SW 1271 (cell line): ENCODE measurements at places on chromosomes 5 and 9.

DNA sequence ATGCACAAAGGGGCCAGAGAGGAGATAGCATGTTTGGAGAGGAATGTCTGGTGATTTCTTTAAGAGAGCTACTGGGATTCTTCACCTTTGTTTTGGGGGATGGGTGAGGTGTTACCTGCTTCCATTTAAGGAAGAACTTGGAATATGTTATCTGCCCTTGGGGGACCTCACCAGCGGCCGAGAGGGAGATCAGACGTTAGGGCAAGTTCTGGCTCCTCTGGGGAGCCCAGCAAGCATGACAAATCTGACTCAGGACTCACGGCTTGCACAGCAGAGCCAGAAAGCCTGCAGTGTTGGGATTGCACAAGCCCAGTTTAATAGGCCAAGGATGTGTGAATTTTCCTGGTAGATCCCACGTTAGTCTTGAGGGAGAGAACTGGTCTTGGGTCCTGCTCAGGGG lies 40.3 kb downstream of the SLC28A3 start:
- DNase-seq: no peak

GRCh38 chr5:140108093-140109017 lies 5.6 kb upstream of the PURA start:
- no peak for DNase-seq

GRCh38 chr9:126838055-126838811 lies 22.2 kb upstream of the ZBTB34 start:
- DNase-seq: no peak

DNA sequence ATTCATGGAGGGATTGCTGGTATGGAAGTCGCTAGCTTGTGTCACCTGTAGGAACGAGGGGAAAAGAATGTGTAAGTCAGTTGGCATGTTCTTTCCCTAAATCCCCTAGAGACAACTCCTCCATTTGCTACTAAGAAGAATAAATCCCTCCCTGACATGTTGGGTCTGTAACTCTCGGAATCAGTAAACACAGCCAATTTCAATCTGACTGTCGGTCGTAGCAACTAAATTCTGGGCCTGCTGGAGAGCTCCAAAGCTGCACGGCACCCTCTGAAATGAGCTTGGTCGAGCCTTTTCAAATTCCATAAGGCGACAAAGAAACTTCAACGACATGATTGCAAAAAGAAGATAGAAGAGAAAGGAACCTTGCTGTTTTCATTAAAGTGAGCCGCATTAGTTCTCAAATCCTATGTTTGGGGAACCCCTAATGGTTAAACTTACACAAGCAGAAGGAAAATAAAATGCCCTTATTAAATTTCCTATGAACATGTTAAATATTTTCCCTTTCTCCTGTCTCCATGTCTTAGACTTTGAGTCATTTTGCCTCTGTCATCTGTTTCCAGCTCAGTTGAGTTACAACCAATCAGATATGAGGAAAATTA lies 735.8 kb upstream of the WWC1 start:
- DNase-seq: no peak

- DNase-seq: no peak
Measured at GRCh38 chr5:72302171-72302570, 17.9 kb downstream of the MRPS27 start.

GRCh38 chr5:44675296-44675695 lies 133.5 kb upstream of the MRPS30 start:
- no peak for DNase-seq

- DNase-seq: no peak
Measured at GRCh38 chr5:86890375-86890774, 272.6 kb downstream of the COX7C start.

DNA sequence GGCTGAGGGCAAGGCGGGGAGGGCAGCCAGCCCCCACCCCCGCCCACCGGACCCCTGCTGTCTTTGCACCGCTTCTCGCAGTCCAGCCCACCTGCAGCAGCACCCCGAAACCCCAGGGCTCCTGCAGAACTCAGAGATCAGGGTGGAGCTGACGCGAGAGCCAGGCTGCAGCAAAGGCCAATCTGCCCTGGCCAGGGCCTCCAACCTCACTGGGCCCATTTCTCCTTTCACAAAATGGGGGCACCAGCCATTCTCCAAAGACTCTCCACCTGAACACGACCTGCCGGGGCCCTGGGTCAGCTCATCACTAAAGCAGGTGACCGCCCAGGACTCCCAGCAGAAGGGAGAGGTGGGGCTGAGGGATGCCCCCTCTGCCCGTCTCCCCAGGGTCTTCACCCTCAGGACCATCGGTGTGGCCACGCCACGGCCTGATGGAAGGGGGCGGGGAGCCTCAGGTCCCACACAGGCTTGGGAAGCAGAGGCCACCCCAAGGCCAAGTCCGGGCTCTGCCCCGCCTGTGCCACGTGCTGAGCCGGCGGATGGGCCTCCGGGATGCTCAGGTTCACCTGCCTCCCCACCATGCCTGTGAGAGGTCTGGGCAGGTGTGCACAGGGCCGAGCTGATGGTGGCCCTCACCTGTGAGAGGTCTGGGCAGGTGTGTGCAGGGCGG lies 13.1 kb downstream of the NACC2 start:
- no peak for DNase-seq

DNA sequence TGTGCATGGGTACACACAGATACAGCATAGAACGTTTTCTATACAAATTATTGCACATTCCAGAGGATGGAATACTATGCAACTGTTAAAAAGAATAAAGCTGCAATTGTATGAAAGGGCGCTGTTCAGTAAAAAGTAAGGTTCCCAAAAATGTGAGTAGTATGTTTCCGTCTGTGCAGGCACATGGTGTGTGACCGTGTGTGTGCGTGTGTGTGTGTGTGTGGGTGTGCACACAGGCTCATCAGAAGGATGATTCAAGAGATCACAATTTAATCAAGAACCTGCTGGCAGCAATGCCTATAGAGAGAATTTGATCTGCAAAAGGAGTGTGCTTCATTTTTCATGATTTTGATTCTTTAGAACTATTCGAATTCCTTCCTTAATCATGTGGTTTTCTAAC lies 76.3 kb downstream of the SEMA4D start:
- no peak for DNase-seq

DNA sequence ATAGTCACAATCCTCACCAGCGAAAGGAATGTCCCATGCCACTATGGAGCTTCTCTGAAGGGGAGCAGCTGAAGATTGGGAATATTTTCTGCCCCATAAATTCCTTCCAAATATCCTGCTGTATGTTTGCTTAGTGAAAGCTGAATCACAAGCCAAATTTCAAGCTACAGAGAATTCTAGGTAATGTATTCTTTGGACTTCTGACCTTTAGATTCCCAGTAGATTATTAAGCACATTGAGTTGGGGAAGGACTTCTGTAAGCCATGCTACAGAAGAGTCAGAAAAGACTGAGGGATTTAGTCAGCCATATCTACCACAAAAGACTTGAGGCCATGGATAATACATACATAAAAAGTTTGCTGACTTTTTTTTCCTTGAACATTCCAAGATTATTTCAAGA lies 1342.0 kb upstream of the NUDT12 start:
- DNase-seq: no peak

GRCh38 chr9:107322643-107323042 lies 39.6 kb downstream of the RAD23B start:
- DNase-seq: no peak

DNA sequence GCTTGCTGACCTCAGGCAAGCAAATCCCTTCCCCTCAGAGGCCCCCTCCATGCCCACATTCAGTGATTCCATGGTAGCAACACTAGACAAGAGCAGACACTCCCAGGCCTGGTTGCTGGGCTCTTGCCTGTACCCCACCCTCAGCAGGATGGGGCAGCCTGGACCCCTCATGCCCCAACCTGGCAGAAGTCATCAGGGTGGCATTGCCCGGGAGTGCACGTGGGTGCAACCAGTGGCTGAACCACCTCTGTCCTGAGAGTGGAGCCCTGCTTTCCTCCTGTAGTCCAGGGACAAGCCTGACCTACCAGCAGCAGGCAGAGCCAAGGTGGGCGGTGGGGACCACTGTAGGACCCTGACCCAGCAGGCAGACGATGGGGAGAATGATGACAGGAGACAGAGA lies 65.8 kb upstream of the TBC1D2 start:
- no peak for DNase-seq

- DNase-seq: no peak
Measured at GRCh38 chr5:98458004-98458403, 315.5 kb upstream of the RGMB start.

DNA sequence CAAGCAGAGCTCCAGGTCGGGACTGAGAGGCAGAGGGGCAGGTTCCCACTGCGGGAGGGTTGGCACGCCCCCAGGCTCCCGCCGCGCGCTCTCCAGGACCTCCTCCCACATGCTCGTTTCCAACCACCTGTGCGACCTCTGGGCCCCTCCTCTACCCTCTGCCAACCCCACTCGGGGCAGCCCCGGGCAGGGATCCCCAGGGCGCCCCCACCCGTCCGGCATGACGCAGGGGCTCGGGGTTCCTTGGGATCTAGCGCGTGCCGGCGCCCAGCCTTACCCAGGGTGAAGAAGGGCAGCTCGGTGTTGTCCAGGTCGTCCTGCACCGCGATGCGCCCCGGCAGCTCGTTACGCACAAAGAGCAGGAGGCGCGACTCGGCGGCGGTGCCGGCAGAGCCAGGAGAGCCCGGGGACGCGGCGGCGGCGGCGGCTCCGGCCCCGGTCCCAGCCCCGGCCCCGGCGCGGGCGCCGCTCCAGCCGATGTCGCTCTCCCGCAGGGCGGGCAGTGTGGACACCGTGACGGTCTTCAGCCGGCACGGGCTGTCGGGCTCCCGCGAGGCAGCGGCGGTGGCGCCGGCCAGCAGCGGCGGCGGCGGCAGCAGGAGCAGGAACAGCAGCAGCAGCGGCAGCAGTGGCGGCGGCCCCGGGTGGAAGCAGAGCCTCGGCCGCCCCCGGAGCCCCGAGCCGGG lies 494 bp downstream of the ASTN2 start:
- no peak for DNase-seq

GRCh38 chr5:134177369-134178095 lies 782 bp upstream of the SKP1 start:
- DNase-seq: no peak

GRCh38 chr5:149177911-149178565 lies 36.7 kb downstream of the ABLIM3 start:
- no peak for DNase-seq

GRCh38 chr5:150258130-150258529 lies 31.4 kb downstream of the CAMK2A start:
- DNase-seq: no peak

DNA sequence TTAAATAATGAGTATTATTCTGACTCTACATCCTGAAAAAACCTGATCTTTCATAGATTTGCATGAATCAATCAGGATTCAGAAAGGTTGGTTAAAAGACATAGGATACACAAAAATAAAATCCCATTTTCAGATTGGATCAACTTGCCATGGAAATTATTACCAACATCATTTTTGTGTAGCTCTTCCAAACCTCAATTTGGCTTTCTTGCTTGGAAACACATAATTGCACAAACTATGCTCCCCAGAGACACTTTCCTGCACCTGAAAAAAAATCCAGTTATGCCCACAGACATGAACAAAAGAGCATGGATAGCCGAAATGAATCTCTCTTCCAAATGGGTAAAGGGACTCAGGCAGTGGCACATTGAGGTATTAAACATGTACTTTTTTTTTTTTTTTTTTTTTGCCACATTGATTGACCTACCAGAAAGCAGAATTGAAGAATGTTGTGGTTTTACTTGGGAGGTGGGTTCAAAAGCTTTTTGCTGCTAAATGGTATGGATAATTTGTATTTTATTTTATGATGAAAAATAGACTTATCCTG lies 135.4 kb upstream of the FBN2 start:
- DNase-seq: no peak

- no peak for DNase-seq
Measured at GRCh38 chr5:72071906-72072305, 35.4 kb upstream of the MAP1B start.

- DNase-seq: no peak
Measured at GRCh38 chr9:27278374-27278773, 18.6 kb downstream of the EQTN start.

- no peak for DNase-seq
Measured at GRCh38 chr5:65825408-65826328, 100.7 kb upstream of the ERBIN start.

- DNase-seq: no peak
Measured at GRCh38 chr9:109414125-109414785, 83.9 kb downstream of the PTPN3 start.

DNA sequence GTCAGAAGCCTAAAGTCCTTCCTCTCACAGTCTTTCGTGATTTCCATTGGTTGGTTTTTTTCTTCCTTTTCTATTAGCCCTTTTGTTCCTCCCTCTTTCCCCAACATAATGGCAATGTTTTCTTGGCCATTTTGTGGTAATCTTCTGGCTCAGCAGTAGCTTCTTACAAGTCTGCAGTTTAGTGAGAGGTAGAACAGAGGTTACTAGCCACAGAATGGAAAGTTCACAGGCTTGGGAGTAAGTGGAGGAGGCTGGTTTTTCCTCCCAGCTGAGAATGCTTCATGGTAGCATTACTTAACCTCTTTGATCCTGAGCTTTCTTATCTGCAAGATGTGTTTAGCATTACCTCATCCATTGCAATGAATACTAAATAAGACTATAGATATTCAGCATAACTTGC lies 346.9 kb downstream of the NFIB start:
- no peak for DNase-seq

- DNase-seq: no peak
Measured at GRCh38 chr9:127330501-127330900, 65.9 kb downstream of the GARNL3 start.

DNA sequence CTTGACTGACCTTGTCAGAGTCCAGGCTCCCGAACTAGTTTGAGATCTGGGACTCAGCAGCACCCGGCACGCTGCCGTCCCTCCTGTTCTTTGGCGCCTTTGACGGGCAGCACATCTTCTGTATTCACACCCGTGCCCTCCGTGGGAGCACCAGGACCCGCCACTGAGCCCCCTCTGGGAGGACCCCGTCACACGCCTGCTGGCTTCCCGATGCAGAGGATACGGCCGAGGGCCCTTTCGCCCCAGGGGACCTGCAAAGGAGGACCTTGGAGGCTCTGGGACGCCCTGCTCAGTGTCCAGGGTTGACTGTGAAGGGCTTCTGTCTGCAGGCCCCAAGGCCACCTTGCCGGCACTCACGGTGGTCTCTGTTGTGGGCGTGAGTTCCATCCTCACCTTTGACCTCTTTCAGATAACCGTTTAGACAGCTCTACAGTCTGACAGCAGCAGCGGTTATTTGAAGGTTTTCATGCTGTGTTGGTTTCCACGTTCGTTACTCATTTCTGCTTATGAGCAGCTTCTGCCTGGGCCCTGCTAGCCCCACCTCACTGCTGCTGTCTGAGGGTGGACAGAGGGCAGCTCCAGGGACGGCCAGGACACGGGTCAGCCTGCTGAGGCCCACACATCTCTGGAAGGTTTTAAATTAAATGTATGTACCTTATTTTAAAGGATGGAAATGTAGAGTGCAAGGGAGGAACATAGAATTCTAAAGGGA lies 12.6 kb upstream of the EXOC3 start:
- DNase-seq: no peak

GRCh38 chr5:119750887-119751733 lies 121.8 kb downstream of the FAM170A start:
- DNase-seq: no peak
